ENCODE measurements at places on chromosomes 1 and 21.

GRCh38 chr1:17061892-17062291, 8.1 kb upstream of the SDHB start:
- no peak for DNase-seq

GRCh38 chr21:15604413-15604812, 125.4 kb upstream of the USP25 start:
- no peak for DNase-seq

DNA sequence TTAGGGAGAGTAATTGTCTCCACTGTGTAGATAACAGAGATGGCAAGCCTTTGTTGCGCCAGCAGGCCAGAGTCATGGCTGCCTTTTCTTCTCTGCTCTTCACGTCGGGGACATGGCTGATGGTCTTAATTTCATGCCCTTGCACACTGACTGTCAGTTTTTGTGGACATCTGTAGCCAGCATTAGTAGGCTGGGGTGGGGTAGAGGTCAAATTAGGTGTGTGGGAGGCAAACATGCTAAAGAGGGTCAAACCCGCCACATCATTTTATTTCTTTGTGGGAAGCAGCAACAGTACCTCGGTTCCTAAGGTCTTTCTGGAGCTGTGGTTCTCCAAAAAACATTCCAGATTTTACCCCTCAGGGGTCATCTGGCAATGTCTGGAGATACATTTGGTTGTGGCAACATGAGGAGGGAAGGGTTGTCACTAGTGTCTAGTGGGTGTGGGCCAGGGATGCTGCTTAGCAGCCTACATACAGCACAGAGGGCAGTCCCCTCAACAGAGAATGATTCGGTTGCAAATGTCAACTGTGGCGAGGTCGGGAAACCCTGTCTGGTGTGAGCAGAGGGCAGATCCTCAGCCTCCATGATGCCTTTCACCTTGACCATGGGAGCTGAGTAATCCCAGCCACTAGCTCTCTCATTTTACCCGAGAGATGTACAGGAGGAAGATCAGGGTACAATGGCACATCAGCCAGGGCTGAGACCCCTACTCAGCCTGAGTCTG, 14.7 kb downstream of the RUNX1 start:
- no peak for DNase-seq

DNA sequence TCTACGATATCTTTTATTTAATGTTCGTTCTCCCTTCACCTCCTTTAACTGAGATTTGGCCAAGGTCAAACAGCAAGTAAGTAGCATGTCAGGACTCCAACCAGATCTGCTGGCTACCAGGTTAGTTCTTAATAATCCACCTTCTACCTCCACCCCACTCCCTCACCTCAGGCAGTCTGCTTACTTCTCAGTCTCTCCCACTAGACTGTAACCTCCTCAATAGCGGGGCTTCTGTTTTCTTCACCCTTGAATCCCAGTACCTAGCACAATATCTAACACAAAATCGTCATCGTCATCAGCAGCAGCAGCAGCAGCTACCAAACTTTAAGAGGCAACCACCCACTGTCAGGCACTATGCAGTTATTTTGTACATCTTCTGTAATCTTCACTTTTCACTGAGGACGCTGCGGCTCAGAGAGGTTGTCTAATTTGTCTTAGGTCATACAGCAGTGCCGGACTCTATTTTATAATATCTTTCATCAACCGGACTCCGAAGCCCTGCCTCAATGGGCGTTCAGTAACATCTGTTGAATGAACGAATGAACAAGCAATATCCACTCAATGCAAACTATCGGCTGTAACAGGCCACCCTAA, 859 bp upstream of the MAGI3 start:
- DNase-seq = no peak

All from stimulated activated CD4-positive, alpha-beta T cell treated with anti-CD3 and anti-CD28 coated beads, Interleukin-1b, Interleukin-23, amount 100 ng/mL, for 1 hour (primary cell).